GM13976 (cell line): ENCODE measurements at places on chromosomes 12 and 14.

DNA sequence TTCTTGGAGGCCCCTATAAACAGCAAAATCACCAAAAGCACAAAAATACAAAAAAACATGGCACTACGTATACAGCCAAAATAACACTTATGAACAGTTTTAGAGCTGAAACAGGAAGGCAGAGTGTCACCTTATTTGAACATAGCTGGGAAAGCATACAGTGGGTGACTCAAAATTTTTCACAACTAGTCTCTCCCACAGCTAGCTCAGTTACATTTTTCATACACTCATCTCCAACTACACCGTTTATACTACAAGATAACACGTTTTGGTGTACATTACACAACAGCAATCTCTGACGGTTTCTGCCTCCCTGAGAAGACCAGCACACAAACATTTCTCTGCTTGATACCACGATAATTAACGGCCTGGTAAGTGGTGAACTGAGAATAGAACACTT is 2.9 kb downstream of the RAD52 start:
- DNase-seq, result no peak

GRCh38 chr14:28952666-28953065 is 186.1 kb downstream of the FOXG1 start:
- DNase-seq, result no peak

- DNase-seq, result no peak
These were observed 11.6 kb downstream of the TEDC1 start for GRCh38 chr14:105502446-105503295.

GRCh38 chr12:127620735-127621355 is 646.1 kb upstream of the TMEM132C start:
- DNase-seq, result no peak

DNA sequence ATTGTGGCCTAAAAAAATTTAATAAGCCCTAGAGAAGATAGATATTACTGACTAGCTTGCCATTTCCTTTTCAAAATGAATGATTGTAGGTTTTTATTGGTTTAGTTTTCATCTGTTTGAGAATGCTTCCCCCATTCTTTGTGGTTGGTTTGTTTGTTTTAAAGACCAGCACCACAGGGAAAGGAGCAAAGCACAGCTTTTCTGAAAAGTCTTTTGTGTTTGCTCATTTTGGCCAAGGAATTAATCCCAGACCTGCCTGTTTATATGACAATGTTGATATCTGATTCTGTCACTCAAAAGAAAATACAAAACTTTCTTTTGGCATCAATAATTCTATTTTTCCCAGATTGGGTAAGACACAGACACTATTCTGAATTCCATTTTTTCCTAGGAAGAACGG is 312.5 kb upstream of the FLRT2 start:
- DNase-seq, result no peak

DNA sequence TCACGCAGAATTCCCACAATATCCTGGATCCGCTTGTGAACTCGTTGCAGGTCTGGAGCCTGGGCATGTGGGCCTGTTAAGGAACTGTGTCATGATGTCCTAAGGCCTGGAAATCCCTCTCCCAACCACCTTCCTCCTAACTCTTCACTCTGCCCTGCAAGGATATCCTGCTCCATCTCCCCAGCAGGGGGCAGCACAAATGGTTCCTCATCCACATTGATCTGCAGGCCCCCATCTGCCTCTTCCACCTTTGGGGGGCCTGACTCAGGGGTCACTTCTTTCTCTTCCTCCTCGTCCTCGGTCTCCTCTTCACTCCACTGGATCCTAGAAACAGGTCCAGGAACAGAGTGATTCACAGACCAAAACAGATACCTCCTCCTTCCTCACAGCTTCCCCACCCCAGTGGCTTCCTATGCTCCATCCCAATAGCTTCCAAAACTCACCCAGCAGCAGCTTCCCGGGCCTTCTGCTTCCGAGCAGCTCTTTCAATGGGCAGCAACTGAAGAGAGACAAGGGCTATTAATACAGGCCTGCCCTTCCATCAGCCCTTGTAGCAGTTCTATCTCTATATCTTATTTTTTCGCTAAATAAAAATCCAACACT is 4.5 kb downstream of the NOP2 start:
- DNase-seq, result peak; percentile 71

GRCh38 chr12:12715459-12716150 is 1.6 kb upstream of the CDKN1B start:
- no peak for DNase-seq

GRCh38 chr12:55723516-55724225 is 3.5 kb downstream of the RDH5 start:
- DNase-seq, result no peak

DNA sequence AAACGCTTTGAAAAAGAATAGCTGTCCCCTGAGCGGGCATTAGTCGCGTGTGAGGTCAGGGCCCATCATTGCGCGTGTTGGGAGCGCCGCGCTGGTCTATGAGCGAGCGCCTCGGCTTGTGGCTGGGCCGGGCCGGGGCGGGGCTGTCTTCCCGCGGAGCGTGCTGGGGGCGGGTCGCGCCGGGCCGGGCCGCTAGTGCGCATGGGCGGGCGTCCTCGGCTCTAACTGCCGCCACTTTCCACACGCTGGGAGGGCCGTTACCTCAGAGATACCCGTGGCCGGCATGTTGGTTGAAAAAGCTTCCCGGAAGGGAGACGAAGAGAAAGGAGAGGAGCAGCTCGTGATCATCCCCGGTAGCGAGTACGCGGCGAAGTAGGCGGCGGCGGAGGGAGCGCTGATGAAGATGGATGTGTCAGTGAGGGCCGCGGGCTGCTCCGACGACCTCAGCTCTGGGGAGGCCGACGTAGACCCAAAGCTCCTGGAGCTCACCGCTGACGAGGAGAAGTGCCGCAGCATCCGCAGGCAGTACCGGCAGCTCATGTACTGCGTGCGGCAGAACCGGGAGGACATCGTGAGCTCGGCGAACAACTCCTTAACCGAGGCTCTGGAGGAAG is at the start of gene EID3:
TSS of gene EID3 (plus strand) at position 202 of the 614 bp plus-strand sequence. CDS start at position 398, 196 bp downstream.
- DNase-seq, result peak; percentile 94

DNA sequence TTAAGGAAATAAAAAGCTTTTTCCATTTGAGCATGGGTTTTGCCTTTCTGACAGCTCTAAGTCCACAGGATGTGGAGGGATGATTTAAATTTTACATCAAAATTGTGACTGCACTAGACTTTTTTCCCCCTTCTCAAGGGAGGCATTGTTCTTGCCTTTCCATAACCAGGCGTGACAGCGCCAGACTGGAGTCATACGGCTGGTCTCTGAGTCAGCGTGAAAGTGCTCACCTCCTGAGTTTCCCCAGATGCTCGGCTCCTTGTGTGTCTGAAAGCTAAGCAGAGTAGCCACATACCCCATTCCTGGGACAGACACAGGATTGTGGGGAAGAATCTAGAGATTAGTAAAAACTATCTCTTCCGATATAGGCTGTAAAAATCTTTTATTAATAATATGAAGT is 43.1 kb downstream of the SOX5 start:
- no peak for DNase-seq

- DNase-seq, result peak; percentile 69
These were observed 11.7 kb upstream of the FBXL14 start for GRCh38 chr12:1606021-1606622.

DNA sequence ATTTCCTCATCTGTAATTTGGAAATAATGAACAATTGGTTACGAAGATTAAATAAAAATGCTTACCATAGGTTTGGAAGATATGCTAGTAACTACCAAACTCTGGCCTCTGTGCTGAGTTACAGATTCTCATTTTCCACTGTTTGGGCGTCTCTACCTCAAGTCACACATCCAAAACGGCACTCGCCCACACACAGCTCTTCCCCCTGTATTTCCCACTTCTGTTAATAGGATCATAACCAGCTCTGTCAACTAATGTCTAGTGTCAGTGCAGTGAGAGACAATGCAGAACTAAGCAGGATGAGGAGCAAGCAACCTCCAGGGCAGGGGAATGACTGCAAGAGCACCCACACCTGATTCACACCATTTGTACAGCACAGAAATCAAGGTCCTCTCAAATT is 10.9 kb upstream of the SYCP3 start:
- no peak for DNase-seq

DNA sequence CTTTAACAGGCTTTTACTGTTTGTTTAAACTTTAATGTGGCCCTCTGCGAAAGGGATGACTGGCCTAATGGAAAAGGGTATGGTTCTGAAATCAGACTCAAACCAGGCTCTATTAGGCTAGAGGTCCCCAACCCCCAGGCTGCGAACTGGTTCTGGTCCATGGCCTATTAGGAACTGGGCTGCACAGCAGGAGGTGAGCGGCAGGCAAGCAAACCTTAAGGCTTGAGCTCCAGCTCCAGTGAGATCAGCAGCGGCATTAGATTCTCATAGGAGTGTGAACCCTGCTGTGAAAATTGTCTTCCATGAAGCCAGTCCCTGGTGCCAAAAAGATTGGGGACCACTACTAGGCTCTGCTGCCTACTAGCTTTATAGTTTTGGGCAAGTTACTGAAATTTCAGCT is 11.1 kb downstream of the GALNT4 start:
- no peak for DNase-seq

- DNase-seq, result no peak
These were observed 36.6 kb downstream of the WDR89 start for GRCh38 chr14:63605041-63605532.

DNA sequence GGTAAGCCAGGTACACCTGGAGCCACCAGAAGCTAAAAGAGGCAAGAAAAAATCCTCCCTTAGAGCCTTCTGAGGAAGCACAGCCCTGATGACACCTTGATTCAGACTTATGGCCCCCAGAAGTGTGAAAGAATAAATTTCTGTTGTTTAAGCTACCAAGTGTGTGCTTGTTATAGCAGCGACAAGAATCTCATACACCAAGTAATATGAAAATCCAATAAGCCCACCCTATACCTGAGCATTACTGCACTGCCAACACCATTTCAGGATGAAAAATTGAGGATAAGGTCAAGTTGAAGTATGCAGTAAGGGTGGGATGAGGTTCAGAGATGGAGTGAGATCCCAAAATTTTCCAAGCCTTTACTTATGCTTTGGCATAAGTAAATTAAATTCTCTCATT is 163.6 kb upstream of the CCDC196 start:
- no peak for DNase-seq

DNA sequence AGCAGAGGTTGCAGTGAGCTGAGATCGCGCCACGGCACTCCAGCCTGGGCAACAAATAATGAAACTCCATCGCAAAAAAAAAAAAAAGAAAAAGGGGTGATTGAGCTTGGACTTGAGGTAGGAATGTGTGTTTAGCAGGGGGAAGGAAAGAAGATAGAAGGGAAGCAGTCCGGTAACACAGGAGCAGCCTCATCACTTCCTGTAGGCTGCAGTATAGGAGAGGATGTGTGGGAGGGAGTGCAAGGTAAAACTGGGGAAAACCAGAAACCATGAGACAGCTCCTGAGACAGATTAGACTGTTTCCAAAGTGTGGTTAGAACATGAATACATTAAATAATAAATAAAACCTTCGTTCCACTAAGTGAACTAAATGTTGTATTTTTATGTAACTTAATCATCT is 49.2 kb downstream of the FGD4 start:
- DNase-seq, result no peak

DNA sequence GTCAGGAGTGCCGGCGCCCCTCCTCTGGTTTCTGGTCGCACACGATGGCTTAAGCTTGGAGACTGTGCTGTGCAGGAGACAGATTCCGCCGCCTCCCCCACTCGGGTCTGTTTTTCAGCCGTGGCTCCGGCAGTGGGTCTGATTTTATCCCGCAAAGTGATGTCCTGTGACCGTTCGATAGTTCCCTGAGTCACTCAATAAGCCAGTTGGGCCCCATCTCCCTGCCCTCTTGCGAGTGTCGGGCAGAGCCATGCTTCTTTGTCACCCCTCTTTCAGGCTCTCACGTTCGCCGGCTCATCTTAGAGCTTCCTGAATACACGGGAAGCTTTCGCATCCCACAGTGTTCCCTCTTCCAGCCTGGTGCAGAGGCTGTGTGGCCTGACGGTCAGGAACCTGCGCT is 127.8 kb upstream of the RFLNA start:
- DNase-seq, result no peak

GRCh38 chr14:97413022-97413539 is 615.9 kb downstream of the VRK1 start:
- no peak for DNase-seq

DNA sequence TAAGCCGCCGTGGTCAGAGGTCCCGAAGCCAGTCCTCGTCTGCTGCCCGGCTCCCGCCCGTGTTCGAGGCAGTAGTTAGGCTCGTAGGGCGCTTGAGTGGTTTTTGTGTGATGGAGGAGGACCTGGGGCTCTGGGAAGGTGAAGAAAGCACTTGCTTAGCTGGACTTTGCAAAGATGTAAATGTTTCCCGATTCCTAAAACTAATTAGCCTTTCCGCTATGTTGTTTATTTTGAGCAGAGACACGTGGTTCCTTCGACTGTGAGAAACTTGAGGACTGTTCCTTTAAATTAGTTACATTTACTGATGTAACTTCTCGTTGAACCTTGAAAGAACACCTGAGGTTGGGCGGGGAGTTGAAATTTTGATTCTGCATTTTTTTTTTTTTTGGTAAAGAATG is 33.9 kb downstream of the MIA2 start:
- DNase-seq, result no peak

DNA sequence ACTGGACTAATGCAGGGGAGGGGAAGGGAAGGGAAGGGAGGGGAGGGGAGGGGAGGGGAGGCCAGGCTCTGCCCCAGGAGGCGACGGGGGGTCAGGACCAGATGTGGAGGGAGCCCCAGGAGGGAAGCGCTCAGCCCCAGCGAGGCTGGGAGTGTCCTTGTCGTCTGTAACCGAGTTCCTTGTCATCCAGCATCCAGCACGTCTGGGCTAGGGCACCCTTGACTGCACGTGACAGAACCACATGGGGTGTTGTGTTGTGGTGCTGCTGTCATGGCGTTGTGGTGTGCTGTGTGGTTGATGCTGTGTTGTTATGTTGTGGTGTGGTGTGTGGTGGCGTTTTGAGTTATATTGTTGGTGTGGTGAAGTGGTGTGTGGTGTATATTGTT is 28.4 kb upstream of the SFSWAP start:
- peak; percentile 10 for DNase-seq

DNA sequence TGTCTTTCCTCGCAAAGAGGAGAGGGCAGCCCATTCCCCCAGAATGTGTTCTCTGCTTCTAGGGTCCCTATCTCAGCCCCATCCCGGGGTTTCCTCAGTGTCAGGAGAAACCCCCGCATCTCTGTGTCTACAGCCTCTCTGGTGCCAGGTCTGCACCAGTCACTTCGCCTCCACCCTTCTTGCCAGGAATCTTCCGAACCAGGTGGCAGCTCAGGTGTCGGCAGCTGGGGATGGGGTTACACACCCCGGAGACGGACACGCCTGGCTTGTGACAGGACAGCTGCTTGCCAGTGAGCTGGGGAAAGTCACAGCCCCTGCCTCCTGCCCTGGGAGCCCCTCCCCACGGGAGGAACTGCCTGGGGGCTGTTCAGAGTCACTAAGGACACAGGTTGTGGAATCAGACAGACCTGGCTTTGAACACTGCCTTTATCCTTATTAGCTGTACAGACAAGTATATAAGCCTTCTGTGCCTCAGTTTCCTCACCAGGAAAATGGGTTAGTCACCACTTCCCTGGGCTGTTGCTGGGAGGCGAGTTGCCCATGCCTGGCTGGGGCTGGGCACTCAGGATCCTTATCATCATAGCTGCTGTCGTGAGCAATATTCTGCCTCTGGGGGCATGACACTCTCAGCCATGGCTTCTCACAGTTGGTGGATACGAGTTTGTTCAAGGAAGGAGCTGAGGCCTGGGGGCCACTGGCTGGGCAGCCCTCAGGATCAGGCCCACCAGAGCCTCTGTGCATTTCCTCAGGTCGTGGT is 10.8 kb downstream of the HIP1R start:
- DNase-seq, result no peak
